ENCODE measurements at places on chromosomes 11 and 22. TPM values are rescaled to one million over a fixed set of nuclear protein-coding genes. Genes with fewer than 3 reads are reported as not detected.

The CATSPER1 gene
- total RNA-seq = 0.70 TPM

DNA sequence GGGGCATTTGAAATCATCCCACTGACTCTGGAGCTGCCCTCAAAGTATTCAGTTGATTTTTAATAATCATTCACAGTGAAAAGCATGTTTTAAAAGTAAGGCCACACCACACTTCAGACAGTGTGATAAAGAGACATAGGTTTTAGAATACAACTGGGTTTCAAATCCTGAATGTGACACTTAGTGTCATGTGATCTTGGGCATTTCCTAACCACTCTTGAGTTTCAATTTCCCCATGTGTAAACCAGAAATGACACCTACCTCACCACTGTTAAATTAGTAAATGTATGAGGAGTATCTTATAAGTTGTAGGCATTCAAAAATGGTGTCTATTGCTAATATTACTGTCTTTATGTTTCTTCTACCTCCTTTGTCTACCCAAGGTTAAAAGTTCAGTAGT lies 5.4 kb downstream of the TMEM123 start:
- DNase-seq = no peak

The OR8D1 gene
- total RNA-seq = not detected

- no peak for DNase-seq
These were observed 23.9 kb downstream of the MCHR1 start for GRCh38 chr22:40703174-40703573.

- DNase-seq = no peak
These were observed 196.7 kb downstream of the DSCAML1 start for GRCh38 chr11:117600234-117600783.

The MS4A6E gene
- 9.5 TPM for total RNA-seq

- DNase-seq = peak; percentile 94
These were observed 13.3 kb upstream of the PPP6R3 start for GRCh38 chr11:68447015-68447801.

- DNase-seq = peak; percentile 91
These were observed 26.2 kb downstream of the TCP11L1 start for GRCh38 chr11:33065445-33066178.

- no peak for DNase-seq
These were observed 133.0 kb downstream of the NAV2 start for GRCh38 chr11:19845626-19846025.

- no peak for DNase-seq
These were observed 16.1 kb upstream of the PRSS23 start for GRCh38 chr11:86784241-86784681.

DNA sequence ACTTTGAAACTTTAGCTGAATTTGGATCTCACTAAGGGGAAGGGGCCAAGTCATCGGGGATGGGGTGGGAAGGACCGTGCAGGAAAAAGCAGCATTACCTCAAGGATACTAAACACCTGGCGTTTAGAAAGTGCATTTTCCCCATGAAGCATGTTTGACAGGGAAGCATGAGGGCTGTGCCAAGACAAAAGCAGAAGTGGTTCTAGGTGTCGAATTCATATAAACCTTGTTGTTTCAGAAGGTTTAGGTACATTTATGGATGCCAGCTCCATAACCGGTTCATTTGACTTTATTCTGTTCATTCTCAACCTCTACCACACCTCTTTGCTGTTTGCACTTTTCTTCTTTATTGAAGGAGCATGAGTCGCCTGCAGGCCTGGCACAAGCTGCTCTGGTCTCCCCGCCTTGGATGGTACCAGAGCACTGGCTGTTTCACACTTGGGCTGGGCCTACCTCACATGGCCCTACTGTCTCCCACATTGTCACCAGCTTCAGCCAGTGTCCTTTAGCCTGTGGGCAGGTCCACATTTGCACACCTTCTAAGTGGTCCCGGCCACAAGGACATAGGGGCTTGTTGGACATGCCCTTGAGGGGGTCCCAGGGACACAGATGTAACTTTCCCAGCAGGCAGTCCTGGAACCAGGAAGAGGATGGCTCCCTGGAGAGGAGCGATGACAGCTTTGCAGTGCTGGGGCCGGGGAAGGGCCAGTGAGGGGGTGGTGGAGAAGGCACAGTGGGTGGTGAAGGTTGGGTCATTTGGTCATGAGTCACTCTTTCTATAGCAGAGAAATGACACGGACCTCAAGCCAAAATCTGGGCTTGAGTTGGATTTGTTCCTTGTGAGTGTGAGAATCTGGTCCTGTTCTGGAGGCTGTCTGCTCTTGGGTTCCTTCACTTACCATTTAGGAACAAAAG lies 3.2 kb upstream of the ST14 start:
- no peak for DNase-seq

The C11orf42 gene
- total RNA-seq = not detected

The CLMP gene
- 24.9 TPM for total RNA-seq

The SCUBE1 gene
- total RNA-seq = 43.5 TPM

GRCh38 chr11:131609337-131609736 lies 238.9 kb downstream of the NTM start:
- DNase-seq = no peak

GRCh38 chr11:29389793-29390192 lies 627.0 kb downstream of the KCNA4 start:
- no peak for DNase-seq

DNA sequence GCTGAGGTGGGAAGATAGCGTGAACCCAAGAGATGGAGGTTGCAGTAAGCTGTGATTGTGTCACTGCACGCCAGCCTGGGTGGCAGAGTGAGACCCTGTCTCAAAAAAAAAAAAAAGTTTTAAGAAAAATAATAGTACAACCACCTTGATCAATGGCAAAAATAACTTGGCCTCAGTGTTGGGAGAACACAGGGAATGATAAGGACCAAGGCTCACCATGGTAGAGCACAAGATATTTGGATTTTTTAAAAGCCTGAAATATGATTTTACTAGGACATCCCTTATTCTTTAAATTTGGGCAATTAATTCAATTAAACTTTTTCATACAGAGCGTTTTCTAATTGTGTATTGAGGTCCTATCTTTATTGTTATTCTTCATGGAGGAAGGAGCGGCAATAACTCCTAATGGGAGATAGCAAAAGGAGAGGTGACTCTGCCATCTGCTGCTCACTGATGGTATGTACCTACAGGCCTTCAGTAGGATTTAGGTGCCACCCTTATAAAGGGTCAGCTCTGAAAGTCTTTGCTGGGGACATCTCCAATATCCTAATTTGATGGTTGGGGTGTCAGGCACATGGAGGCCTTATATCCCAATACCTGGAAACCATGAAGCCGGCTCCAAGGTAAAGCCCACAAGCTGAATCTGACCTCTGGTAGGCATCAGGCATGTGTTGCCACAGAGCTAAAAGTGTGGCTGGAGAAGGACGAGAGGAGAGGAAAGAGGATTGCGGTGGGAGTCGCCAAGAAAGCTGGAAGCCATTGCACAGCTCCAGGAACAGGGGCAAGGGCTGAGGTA lies 21.9 kb upstream of the POLD3 start:
- no peak for DNase-seq

GRCh38 chr11:127137771-127138280 lies 137.3 kb upstream of the KIRREL3 start:
- DNase-seq = no peak

GRCh38 chr11:64498136-64498535 lies 92.9 kb upstream of the SLC22A12 start:
- no peak for DNase-seq

The NRGN gene
- 49.8 TPM for total RNA-seq

GRCh38 chr11:46684367-46684766 lies 16.1 kb downstream of the ARHGAP1 start:
- DNase-seq = no peak

The APOA4 gene
- total RNA-seq = not detected

DNA sequence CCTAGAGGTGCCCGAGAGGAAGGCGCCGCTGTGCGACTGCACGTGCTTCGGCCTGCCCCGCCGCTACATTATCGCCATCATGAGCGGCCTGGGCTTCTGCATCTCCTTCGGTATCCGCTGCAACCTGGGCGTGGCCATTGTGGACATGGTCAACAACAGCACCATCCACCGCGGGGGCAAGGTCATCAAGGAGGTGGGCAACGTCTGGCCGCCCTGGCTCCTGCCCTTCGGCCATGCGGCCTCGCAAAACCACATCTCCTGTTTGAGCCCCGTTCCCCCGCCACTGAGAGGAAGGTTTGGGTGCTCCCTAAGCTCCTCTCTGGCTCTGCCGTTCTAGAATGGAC lies 3.4 kb downstream of the SLC17A6 start:
- DNase-seq = no peak

DNA sequence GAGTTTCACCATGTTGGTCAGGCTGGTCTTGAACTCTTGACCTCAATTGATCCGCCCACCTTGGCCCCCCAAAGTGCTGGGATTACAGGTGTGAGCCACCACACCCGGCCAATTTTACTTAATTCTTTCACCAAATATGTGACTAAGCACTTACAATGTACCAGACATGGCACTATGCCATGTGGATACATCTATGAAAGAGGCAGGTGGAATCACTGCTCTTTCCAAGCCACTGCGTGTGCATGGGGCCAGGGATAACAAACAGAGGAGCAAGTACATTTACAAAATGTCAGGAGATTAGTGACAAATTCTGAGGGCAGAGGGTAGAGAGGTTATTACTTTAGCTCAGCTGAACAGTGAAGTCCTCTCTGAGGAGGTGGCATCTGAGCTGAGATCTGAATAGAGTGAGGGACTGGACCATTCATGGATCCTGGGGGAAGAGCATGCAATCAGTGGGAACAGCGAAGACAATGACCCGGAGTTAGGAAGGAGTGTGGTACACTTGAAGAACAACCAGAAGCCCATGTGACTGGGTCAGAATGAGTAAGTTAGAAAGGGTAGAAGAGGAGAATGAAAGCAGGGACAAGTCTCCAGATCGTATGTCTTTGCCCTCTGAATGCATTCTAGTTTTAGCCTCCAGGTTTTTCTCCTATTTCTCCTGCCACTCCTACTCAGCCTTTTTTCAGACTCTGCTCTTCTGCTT lies 38.3 kb upstream of the GRAMD1B start:
- DNase-seq = no peak

DNA sequence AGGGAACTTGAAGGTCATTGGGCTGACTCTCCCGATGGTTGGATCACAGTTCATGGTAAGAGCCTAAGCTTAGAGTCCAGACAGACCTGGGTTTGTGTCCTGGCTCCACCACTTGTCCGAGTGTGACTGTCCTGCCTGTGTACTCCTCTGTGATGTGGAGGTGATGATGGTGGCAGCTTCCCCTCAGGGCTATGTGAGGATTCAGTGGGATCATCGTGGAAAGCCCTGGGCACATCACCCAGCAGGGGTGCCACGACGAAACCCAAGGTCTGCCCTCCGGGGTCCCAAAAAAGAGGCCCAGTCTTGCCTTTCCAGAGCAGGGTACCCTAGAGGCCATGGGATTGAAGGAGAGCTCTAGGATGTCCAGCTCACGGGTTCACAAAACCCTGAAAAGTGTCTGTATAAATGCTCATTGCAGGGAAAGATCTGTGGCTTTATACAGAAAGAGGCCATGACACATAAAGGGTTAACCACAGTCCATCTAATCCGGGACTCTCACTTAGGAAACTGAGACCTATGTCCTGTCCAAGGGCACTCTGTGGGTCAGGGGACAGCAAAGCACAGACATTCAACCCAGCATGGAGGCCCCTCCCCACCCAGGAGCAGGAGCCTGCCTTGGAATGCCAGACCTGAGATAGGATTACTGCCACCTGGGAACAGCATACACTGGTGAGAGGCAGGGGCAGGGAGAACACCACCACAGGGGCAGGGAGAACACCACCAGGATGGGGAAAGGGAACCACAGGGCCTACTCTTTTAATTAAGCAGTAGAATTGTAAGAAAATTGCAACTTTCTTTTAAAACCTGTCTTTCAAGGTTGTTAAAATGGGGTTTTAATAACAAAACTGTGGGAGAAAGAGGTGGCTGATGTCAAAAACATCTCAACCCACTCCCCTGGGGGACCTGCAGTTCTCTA lies 51.3 kb downstream of the IGLL5 start:
- no peak for DNase-seq

The PATE2 gene
- total RNA-seq = not detected

The TMEM191B gene
- not detected for total RNA-seq

DNA sequence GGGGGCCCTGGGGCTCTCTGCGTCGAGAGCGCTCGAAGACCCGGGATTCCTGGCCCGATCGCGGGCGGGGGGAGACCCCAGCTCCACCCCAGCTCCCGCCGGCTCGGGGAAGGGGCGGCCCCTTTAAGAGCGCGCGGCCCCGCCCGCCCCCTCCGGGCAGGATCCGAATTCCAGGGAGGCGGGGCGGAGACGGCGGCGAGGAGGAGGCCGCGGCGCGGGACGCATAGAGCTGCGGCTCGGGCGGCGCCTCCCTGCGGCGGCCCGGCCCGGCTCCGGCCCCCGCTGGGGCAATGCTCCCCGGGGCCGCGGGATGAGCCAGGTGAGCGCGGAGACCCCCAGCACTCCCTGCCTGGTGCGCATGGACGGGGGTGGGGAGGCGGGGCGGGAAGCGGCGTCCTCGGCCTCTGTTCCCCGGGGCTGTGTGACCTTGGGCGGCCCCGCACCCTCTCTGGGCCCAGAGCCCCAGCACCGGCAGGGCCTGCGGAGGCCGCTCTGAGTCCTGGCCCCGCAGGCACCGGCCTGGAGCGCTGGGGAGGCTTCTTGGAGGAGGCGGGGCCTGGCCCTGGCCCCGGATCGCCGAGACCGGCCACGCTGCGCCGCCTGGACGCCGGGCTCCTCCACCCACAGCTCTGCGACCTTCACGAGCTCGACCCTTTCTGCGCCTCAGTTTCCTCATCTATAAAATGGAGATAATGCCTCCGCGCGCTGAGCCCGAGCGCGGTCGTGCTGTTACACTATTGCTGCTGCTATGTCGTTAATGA lies 565 bp downstream of the GAS2L1 start:
- peak; percentile 86 for DNase-seq

The OR5D14 gene
- not detected for total RNA-seq

The HOATZ gene
- not detected for total RNA-seq

GRCh38 chr22:22817468-22818201 lies 70.0 kb upstream of the IGLL5 start:
- peak; percentile 66 for DNase-seq

The CDC42EP1 gene
- 22.4 TPM for total RNA-seq

The MOGAT2 gene
- not detected for total RNA-seq

DNA sequence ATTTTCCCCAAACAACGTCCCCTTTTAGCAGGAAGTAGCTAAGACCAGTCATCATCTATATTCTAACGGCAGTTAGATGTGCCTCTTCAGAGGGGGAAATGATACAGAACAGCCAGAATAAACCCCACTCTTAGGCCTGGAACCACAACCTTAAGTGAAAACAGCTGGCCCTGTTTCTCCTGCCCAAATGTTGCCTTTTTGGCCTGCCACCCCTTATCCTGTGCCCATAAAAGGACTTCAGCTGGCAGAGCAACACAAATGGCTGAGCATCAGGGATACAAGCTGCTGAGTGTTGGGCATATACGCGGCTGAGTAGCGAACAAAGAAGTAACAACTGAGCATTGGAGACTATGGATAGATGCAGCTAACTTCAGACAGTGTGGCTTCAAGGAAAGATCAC lies 1491.4 kb downstream of the LRRC4C start:
- no peak for DNase-seq

DNA sequence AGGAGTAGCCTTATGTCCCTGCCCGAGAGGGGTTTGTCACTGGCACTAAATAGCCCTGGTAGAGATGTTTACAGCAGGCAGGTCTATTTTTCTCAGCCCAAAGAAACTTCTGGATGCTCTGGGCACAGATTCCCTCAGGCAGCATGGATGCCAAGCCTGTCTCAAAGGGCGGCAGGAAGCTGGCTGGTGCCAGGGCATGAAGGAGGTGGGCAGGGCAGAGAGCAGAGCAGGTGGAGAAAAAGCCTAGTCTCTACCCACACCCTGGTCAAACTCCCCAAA lies 4.1 kb upstream of the GAS2L1 start:
- no peak for DNase-seq

GRCh38 chr11:36488096-36488495 lies 22.0 kb downstream of the TRAF6 start:
- DNase-seq = no peak

The OSM gene
- total RNA-seq = 8.7 TPM

The KREMEN1 gene
- 28.6 TPM for total RNA-seq

Data from spleen (tissue), 13 donors.